ENCODE measurements at places on chromosomes 16 and 17.

DNA sequence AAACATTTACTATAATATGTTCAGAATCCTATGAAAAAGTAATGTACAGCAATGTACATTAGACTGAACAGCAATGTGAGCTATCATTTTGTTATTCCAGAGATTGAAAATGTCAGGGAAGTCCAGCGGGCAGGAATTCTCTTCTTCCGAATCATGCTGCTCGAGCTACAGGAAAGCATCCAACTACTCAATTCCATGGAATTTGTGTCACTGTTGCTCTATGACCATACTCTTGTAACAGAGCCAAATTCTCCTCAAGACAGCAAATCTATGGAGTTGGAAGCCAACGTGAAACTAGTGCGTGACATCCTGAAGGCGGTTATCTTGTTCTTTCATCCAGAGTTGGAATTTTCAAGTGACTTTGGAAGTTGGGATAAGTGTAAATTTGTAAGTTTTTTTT is 24.8 kb upstream of the NSRP1 start:
- DNase-seq, result no peak

DNA sequence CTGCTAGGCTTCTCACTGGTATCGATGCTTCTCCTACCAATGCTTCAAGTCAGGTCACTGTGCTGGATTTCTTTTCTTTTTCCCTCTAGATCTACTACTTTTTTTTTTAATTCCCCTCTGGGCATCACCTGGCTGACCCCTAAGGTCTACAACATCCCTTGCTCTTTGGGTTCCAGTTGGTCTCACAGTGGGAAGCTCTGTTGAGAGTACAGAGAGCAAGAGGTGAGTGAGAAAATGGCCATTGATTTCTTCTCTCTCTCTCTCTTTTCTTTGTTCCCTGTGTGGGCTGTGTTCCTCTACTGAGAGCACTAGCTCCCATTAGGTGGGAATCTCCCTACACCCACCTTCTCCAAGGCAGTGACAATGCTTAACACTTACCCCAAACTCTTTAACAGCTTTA is 413.4 kb downstream of the KCNJ2 start:
- no peak for DNase-seq

DNA sequence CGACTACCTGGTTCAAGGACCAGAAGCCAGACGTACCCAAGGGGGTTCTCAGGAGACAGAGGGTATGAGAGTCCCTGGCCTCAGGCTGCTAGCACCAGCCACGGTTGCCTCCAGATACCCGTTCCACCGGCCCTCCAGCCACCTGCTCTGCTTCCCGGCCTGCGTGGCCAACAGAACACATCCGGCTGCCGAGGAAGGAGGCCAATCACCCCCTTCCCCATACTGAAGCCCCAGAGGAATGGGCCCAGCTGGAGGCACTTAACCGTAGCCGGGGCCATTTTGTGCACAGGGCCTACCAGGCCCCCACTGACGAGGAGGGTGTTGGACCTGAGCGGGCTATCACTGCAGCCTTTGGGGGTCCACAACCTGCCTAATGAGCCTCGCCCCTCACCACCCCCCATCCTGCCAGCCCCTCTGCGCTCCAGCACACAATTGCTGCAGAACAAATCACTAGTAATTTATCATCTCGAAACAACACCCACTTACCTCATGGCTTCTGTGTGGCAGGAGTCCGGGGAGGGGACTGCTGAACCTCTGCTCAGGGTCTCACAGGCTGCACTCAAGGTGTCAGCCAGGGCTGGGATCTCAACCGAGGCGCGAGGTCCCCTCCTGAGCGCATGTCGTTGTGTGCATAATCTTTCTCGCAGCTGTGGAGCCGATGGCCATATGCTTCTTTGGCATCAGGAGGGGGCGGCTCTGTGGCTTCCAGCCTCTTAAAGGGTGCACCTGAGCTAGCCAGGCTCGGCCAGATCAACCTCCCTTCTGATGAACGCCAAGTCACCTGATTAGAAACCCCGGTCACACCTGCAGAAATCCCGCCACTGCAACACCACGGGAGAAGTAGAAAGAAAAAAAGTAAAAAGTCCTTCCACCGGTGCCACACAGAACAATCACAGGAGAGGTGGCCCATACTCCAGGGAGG is 10.1 kb upstream of the KREMEN2 start:
- DNase-seq, result no peak

GRCh38 chr17:80812362-80813088 is 179.1 kb upstream of the CHMP6 start:
- no peak for DNase-seq

- no peak for DNase-seq
Observed at GRCh38 chr16:10678655-10679054, 16.1 kb downstream of the TEKT5 start.

- DNase-seq, result no peak
Observed at GRCh38 chr16:2874032-2874911, 8.7 kb upstream of the FLYWCH2 start.

- DNase-seq, result no peak
Observed at GRCh38 chr16:14602443-14602963, 27.6 kb downstream of the PARN start.

DNA sequence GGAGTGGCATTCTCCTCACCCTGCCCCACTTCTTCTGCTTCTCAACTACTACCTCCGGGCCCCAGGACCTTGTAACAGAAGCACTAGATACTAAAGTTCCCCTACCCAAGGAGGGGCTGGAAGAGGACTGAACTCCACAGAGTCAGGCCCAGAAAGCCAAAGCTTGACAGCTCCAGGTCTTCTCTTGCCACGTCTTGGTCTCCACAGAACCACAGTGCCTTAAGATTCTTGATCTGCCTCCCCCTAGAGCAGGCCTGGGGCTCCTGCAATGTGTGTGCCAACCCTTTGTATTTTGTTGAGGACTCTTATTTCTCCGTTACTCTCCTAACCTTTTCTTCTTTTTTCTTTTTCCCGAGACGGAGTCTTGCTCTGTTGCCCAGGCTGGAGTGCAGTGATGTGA is 4.0 kb downstream of the SLC16A13 start:
- no peak for DNase-seq

DNA sequence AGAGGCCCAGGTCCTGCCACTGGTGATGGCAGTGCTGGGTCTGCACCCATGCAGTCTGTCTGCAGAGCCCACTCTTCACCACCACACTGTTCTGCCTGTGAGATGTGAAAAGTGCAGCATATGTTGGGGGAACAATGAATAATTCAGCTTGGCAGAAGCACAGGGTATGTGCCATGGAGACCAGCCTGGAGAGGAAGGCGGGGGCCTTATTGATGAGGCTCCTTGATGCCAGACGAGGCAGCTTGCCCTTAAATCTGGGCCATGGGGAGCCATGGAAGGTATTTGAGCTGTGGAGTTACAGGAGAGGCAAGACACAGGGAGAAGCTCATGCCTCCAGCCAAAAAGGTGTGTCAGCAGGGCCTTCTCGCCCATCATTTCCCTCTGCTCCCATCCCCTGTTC is 124.7 kb downstream of the C16orf78 start:
- no peak for DNase-seq

DNA sequence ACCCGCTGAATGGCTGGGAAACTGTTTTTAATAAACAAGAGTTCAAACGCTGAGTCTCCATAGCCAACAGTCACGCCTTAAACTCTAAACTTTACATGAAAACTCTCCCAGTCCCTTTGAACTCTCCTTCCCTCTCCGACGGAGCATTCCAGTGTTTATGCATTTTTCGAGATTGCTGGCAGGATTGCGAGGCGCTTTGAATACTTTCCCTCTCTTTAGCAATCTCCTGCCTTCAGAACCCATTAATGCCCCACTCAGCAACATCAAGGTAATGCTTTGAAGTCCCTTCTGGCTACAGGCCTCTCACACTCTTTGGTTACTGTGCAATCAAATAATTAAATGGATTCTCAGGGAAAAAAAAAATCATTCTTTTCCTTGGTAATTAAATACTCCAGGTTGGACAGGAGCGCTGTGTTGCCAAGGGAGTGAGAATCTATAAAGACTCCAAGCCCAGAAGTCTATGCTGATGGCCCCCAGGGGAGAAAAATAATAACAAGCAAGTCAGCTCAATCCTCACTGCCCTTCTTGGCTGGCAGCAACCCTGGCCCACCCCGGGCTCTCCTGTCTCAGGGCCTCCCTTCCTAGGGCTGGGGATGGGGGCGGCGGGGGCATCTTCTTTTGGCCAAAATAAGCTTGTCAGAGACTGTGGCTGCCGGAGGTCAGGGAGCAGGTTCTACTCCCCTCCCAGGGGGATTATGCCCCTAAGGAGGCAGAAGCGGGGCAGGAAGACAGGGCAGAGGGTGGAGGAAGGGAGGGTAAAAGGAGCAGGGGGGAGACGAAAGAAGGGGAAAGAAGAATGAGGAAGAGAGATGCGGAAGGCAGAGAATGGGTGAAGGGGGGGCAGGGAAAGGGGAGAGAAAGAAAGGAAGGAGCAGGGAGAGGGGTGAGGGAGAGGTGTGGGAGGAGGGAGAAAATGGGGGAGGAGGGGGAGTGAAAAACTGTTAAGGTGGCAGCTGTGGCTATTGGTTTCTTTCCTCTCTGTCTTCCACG is 45.2 kb downstream of the AXIN2 start:
- no peak for DNase-seq

- DNase-seq, result peak; percentile 66
Observed at GRCh38 chr17:48439875-48440505, 10.0 kb upstream of the SKAP1 start.

DNA sequence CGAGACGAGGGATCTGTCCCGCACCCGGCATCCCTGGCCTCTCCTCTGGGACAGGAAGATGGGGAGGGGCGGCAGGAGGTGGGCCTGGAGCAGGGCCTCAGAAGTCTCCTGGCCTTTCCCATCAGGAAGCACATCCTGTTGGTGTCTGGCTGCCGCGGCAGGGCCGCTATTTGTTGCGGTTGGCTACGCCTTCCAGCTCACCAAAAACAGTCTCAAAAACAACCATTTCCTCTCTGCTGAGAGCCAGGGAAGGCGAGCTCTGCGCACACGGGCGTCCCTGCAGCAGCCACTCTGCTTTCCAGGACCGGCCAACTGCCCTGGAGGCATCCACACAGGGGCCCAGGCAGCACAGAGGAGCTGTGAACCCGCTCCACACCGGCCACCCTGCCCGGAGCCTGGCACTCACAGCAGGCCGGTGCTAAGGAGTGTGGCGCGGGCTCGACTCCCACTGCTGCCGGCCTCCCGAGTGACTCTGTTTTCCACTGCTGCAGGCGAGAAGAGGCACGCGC is at the start of gene TMEM204:
Gene TMEM204, plus strand, starts transcription at position 224 of the 509 bp plus-strand sequence. CDS start 610 bp downstream, outside the sequence.
- DNase-seq, result no peak

DNA sequence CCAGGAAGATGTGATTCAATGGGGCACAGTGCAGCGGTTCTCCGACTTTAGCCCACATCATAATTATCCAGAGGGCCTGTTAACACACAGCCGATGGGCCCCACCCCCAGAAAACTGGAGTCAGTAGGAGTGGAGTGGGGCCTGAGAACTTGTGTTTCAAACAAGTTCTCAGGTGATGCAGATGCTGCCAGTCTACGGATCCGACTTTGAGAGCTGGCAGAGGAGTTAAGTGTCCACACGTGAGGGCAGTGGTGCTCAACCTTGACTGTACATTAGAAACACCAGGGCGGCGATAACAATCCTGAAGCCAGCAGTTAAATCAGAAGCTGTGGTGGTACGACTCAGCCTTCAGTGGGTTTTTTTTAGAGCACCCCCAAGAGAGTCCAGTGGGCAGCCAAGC is 75.0 kb downstream of the GPRC5B start:
- no peak for DNase-seq

DNA sequence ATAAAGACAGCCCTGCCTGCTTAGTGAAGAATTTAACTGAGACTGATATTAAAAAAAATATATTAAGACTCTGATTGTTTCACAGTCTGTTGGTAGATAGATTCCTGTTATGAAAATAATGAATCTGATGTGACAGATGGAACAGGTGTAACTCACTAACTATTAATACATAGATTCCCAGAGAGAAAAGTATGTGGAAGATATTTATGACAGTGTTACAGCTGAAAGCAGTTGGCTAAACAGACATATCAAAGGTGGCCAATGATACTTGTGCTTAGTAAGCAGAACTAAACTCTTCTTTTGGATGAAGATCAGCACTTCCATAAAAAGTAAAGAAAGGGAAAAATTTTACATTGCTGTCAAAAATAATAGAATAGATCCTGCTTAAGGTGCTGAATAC is 598.2 kb upstream of the CA10 start:
- no peak for DNase-seq

GRCh38 chr17:81681672-81682071 is 1.9 kb downstream of the ARL16 start:
- no peak for DNase-seq

- no peak for DNase-seq
Observed at GRCh38 chr17:42999003-42999525, 845 bp downstream of the RPL27 start.

DNA sequence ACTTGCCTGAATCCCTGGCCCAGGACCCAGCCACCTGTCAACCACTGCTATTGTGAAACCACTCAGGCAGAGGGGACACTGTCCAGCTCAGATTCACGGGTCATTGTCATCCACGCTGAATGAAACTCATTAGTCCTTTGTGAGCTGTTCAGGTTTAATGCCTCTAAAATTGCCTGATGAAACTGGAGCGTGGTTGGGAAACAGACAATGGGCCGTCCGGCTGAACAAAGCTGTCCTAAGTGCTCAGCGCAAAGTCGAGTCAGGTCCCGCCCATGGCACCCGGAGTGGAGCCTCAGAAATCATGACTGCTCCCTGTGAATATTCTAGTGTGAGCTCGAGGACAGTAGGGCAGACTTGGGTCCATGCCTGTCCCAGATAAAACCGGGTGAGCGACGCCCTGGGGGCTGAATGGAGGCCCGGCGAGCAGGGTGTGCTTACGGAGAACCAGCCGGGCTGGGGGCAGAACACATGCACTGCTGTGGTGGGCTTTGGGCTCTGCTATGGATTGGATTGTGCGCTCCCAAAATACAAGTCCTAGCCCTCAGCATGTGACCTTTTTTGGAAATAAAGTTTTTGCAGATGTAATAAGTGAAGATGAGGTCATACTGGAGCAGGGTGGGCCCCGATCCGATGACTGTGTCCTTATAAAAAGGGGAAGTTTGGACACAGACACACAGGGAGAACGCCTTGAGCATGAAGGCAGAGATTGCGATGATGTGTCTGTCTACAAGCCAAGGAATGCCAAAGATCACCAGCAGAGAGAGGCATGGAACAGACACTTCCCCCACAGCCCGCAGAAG is 12.9 kb upstream of the CMIP start:
- no peak for DNase-seq

DNA sequence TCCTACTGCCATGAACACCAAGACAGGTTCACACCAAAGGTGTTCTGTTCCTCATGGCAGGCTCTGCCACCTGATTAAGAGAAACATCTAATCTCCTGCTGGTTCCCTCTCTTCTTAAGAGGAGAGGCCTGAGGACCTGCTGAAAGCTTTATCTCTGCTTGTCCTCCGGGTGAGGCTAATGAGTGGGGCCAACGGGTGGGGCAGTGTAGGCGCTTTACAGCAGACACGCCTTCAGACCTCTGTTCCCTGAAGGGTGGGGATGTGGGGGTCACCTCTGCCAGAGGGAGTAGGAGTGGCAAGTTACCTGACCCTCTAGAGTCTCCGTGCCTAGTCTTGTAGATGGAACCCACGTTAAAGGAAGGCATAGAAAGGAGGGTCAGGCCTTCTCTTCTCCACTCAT is 4.2 kb upstream of the MRM1 start:
- no peak for DNase-seq
